ENCODE measurements at places on chromosomes 2 and 18. TPM values are rescaled to one million over a fixed set of nuclear protein-coding genes. Genes with fewer than 3 reads are reported as not detected.

GPR45 gene
- total RNA-seq = not detected

DNA sequence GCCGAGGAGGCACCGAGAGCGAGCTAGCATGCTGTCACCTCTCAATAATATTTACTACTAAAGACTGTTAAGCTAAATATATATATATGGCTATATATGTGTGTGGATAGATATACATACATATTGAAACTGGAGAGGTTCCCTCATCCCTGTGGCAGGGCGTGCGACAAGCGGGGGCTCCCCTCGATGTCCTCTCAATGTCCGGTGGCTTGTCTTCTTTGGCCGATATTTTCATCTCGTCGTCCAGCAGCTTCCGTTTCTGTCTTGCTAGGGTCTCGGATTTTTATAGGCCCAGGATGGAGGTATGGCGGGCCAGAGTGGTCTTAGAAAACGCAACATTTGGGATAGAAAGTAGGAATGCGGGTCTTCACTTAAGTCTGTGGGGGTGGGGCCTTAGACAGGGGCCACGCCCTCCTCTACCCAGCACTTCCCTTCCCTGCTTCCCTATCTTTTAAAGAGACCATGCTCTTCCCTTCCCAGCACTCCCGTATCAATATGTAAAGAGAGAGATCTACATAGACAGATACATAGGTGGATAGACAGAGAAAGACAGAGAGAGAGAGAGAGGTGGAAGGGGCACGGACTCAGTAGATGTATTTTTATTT lies 866.8 kb downstream of the DSC3 start:
- DNase-seq = no peak

ALKAL2 gene
- not detected for total RNA-seq

C2orf78 gene
- total RNA-seq = not detected

GRCh38 chr18:8063733-8064132 lies 496.6 kb downstream of the PTPRM start:
- DNase-seq = no peak

GRCh38 chr2:3466482-3466863 lies 52.9 kb downstream of the ADI1 start:
- no peak for DNase-seq

- no peak for DNase-seq
These were observed 287.9 kb downstream of the PDE11A start for GRCh38 chr2:177784745-177785067.

SLC23A3 gene
- 4.7 TPM for total RNA-seq

OTOF gene
- 59.9 TPM for total RNA-seq

- no peak for DNase-seq
These were observed 152.5 kb upstream of the APCDD1 start for GRCh38 chr18:10301831-10302483.

FIGN gene
- total RNA-seq = not detected

DNA sequence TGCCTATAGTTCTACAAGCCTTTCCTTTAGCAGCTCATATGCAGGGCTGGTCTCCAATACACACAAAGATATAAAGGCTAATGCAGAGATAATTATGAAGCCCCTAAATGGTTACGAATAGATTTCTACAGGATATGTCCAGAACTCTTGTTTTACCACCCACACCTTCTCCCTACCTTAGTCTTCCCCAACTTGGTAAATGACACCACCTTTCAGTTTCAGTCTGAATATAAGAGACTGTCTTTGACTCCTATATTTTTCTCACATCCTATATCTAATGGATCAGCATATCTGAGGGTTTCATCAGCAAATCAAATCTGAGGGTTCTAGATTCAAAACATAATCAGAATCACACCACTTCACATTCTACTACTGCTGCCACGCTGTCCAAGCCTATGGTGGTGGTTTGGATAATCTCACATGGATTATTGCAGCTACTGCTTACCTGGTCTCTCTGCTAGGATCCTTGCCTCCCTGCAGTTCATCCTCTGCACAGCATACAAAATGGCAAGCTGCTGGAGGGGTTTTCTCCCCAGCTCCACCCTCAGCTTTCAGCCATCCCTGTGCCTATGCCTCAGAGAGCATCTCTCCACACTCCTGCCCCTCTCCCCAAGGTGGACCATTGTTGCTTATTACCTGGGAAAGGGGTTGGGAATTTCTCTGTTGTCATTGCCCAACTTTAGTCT lies 178.0 kb upstream of the SPOPL start:
- DNase-seq = no peak

ACTG2 gene
- 0.22 TPM for total RNA-seq

SCYGR2 gene
- not detected for total RNA-seq

KIF1A gene
- total RNA-seq = 2.0 TPM

- no peak for DNase-seq
These were observed 590 bp downstream of the EIF2B4 start for GRCh38 chr2:27369471-27370025.

DCDC2C gene
- total RNA-seq = not detected

BMP10 gene
- total RNA-seq = not detected

Measured in activated naive CD8-positive, alpha-beta T cell treated with anti-CD3 and anti-CD28 coated beads, Interleukin-2, amount 10 ng/mL, durations not matched to agents 7 days and 5 days (primary cell).